A549 treated with DMSO at 1 μM for 4 hours (cell line): ENCODE measurements at places on chromosomes 3 and 15. TPM values are rescaled to one million over a fixed set of nuclear protein-coding genes. Genes with fewer than 3 reads are reported as not detected.

Gene CYP11A1
- not detected in 5 replicates for total RNA-seq

Gene NFKBIZ
- 4.7 to 8.1 TPM (median 6.8 TPM) in 5 replicates for total RNA-seq

Gene SLC12A8
- total RNA-seq = 1.0 to 1.4 TPM (median 1.2 TPM) in 5 replicates

Gene CEP19
- 2.2 to 3.4 TPM (median 3.1 TPM) in 5 replicates for total RNA-seq

Gene NEO1
- total RNA-seq = 32.8 to 37.7 TPM (median 33.4 TPM) in 5 replicates

Gene NEDD4
- 44.8 to 58.9 TPM (median 51.4 TPM) in 5 replicates for total RNA-seq
